ENCODE measurements at places on chromosomes 7 and 10. TPM values are rescaled to one million over a fixed set of nuclear protein-coding genes. Genes with fewer than 3 reads are reported as not detected.

C10orf120 gene
- total RNA-seq: not detected

VOPP1 gene
- 66.2 TPM for total RNA-seq

GALNT17 gene
- 6.6 TPM for total RNA-seq

SPDYE11 gene
- total RNA-seq: not detected

PRKAR2B gene
- 10.3 TPM for total RNA-seq

DNA sequence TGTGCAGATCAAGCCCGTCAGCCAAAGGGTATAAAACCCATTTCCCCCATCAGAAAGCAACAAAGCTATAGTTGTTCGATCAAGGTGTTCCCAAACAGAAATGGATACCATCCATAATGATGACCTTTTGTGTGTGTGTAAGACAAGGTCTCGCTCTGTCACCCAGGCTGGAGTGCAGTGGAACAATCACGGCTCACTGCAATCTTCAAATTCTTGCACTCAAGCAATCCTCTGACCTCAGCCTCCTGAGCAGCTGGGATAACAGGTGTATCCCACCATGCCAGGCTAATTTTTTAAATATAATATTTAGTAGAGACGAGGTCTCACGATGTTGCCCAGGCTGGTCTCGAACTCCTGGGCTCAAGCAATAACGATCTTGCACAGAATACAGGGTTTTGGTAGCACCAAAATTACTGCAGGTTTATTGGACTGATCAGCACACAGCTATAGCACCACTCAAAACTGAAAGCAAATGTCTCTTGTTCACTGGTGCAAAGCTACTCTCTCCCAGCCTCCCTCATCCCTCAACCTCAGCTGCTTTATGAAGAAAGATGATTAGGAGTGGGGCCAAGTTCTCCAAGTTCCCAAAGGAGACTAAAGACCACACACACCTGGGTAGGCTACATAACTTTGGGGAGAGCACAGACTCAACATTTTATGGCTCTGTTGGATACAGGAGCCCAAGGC is 80.5 kb downstream of the ABI1 start:
- no peaks in the 10 kb centered on the region for H3K27me3 ChIP-seq
- H3K36me3 ChIP-seq: no peaks in the 10 kb centered on the region
- H3K27ac ChIP-seq: no peak overlapping the region
- H3K4me3 ChIP-seq: no peak overlapping the region
- H3K4me1 ChIP-seq: peaks cover 33% of the 10 kb centered on the region

DNA sequence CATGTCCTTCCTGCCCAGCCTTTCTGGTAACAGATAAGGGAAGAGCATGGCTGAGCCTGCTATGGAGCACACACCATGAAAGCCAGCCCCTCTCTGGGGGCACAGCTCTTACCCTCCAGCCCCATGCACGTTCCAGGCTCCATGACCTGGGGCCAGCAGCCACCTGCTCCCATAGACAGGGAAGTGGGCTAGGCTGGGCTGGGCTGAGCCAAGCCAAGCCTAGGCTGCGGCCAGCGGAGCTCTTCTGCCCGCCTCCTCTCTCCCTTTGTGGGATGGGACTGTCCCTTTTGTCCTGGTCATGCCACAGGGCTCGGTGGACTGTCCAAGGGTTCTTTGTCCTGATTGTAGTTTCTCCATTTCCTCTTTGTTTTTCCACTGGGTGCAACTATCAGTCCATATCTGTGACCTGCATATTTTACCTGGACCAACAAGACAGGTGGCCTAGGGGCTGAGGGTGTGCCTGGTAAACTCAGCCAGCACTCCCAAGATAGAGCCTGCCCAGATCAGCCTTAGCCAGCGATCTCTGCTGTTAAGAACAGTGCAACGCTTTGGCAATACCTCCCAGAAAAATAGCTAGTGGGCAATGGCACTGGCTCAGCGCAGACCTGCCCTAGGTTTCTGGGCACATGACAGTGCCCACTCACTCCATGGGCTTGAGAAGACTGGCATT is 97.2 kb upstream of the BTBD16 start:
- no peak for DNase-seq
- peak overlapping the region; percentile 1 for H3K27ac ChIP-seq
- H3K27me3 ChIP-seq: no peaks in the 10 kb centered on the region
- peaks cover 26% of the 10 kb centered on the region for H3K36me3 ChIP-seq
- peaks cover 22% of the 10 kb centered on the region for H3K4me1 ChIP-seq
- H3K4me3 ChIP-seq: no peak overlapping the region

DNA sequence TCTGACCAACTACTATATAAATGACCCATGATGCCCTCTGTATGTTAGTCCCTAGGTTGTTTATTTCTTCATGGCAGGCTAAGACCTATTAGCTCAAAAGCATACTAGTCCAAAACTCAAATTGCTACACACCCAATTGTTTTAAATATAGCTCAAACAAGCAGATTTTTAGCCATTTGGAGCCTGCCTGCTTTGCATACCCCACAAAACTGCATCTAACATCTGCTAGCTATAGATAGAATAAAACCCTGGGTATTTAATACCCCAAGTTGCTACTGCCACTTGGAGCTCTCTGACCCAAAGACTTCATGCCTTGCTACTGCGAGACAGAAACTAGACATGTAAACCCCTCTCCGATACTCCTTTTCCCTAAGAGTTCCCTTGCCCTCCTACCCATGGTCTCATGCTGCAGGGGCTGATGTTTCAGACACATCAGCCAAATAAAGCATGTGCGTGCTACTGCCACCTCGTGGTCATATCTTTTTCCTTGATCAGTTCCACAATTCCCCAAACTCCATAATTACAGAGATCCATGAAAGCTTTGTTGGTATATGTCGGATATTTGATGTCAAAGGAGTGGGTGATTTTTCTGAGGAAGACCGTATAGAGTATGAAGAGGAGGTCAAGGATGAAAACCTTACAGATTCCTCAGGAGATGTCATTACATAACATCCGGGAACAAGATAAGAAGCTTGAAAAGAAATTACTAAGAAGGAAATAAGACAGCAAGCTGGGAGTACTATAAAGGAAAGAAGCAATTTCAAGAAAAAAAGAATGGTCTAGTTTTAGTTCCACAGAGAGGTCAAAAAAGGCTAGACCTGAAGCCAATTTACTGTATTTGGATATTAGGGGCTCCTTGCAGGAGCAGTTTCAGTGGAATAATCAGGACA is 386.6 kb downstream of the SH2D4B start:
- no peaks in the 10 kb centered on the region for H3K36me3 ChIP-seq
- H3K27me3 ChIP-seq: no peaks in the 10 kb centered on the region

DNA sequence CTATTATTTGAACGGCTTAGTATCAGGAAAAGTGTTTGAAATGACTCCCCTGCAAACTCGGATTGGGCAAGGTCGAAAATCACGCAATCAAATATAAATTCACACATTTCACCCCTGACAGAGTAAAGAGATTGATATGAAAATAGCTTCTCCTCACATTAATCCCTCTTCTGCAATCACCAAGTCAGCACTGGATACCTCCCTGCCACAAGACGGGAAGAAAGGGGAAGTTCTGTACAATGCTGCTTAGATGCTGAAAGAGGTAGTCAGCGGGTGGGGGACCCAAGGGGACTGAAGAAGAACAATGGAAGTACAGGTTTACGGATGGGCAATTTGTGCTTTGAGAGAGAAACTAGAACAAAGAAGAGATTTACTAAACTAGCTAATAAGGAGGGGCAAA is 72.0 kb upstream of the ANK3 start:
- no peak for DNase-seq
- H3K4me3 ChIP-seq: no peak overlapping the region
- H3K27ac ChIP-seq: no peak overlapping the region
- no peaks in the 10 kb centered on the region for H3K4me1 ChIP-seq
- H3K36me3 ChIP-seq: no peaks in the 10 kb centered on the region
- H3K27me3 ChIP-seq: no peaks in the 10 kb centered on the region

DNA sequence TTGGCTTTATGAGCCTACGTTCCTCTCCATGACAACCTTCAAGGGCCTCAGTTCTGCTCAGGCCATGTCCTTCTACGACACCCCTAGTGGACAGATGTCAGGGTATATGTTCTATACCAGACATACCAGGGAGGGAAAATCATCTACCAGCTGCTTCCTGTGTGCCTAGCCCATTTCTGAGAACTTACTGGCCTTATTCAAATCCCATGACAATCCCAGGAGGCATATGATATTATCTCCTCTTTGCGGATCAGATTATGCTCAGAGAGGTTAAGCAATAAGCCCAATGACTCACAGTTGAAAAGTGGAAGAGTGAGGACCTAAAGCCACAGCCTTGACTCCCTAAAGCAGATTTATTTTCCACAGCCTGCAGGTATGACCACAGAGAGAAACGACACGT is 139.3 kb downstream of the GLI3 start:
- DNase-seq: no peak
- no peaks in the 10 kb centered on the region for H3K27me3 ChIP-seq
- H3K4me3 ChIP-seq: no peak overlapping the region
- peaks cover 28% of the 10 kb centered on the region for H3K4me1 ChIP-seq
- H3K27ac ChIP-seq: peak overlapping the region; percentile 1

DNA sequence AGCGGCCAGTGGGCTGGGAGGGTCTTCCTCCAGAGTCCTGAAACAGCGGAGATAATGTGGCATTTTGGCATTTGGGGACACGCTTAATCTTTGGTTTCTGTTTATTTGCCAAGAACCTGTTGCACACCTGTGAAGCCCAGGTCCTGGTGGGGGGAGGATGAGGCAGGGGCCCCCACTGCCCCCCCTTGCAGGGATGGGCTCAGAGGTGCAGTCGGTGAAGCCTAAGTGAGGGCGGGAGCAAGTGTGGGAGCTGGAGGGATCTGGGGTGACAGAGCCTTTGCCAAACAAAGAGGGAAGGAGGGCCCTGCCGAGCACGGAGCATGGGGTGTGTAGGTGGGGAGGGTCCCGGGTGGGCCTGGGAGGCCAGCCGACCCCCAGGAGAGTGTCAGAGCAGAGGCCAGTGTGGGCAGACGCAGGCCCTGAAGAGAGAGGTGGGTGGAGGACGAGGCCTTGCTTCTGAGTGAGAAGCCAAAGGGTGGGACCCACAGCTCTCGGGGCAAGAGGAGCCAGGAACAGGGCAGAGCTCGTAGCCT is 62.1 kb upstream of the ADGRA1 start:
- H3K4me1 ChIP-seq: no peaks in the 10 kb centered on the region
- H3K36me3 ChIP-seq: no peaks in the 10 kb centered on the region
- no peak overlapping the region for H3K27ac ChIP-seq
- H3K4me3 ChIP-seq: no peak overlapping the region
- DNase-seq: no peak

GRCh38 chr7:72042855-72043254 is 369.3 kb downstream of the CALN1 start:
- no peaks in the 10 kb centered on the region for H3K4me1 ChIP-seq
- no peaks in the 10 kb centered on the region for H3K27me3 ChIP-seq
- H3K36me3 ChIP-seq: no peaks in the 10 kb centered on the region
- H3K27ac ChIP-seq: no peak overlapping the region

All from lower lobe of right lung (tissue), 2 donors.